Globus pallidus (tissue), 1 donor: ENCODE measurements at places on chromosomes 13 and 19.
A peak's percentile ranks its signal among the peaks of the same experiment; 100 is the strongest.

DNA sequence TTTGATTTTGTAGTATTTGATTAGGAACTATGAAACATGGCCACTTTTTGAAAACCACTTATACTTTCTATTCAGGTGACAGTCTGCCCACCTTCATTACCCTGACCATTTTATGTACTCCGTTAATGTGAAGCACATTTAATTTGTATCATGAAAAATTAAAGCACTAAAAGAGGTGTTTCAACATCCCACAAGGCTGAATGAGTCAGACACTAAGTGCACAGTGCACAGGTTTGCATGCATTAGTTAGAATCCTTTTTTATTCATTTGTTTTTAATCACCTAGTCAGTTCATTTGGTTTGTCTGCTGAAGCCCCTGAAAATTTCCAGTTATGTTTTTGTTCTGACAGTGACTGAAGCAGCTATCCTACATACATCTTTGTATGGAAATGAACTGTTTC is 271.0 kb downstream of the SLITRK5 start:
- DNase-seq: no peak

DNA sequence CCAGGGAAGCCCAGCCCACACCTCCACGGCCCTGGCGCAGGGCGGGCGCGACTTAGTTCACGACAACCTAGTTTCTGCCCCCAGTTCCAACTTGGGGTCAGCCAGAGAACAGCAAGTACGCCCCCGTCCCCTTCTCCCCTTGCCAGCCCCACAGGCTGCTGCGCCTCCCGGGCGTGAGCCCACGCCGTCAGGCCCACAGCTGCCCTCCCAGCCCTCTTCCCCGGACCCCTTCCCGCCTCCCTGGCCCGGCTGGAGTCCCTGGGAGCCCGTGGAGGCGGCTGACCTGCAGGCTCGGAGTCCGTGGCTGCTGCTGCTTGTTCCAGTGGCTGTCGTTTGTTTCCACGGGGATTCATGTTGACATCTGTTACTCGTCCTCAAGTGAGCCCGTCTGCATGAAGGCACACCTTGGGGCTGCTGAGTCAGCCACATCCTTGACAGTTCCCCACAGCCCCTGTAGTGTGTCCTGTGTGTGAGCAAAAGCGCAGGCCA is 86.0 kb downstream of the ATP11A start:
- no peak for DNase-seq

GRCh38 chr13:19305434-19305833 is 123.8 kb upstream of the TUBA3C start:
- no peak for DNase-seq

DNA sequence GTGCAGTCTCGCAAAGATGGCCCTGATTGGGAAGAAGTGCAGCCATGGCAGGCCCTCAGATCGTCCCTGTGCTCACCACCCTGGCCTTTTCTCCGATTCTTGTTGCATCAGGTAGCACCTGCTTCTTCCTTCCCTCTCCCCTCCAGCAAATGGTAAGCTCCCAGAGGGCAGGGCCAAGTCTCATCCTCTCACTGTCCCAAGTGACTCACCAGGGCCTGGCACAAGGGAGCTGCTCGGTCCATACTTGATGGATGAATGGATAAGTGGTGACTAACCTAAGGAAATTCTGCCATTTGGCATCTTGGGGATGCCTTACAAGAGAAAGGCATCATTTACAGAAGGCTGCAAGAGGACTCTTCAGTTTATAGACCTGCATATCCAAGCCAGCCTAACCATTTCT is 84.9 kb downstream of the ZIC5 start:
- DNase-seq: no peak

- DNase-seq: no peak
Observed at GRCh38 chr13:73520566-73521289, 461.9 kb downstream of the KLF5 start.

- DNase-seq: no peak
Observed at GRCh38 chr13:41494202-41494601, 36.9 kb downstream of the RGCC start.

DNA sequence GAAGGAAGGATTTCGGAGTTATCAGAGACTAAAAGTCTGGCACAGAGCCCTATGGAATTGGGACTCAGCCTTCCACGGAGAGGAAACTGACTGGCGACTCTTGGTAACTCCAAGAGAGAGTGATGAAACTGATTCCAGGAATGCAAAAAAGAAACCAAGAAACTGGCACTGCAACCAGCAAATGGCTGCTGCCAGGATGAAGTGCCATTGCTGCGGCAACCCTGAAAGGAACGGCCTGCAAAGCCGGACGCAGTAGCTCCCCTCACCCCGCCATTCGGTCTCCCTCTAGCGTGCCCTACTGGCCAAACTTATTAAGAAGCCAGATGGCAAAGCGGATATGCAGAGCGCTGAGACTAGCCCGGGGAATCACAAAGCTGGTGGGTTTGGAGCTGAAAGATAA is 236.0 kb downstream of the PCDH9 start:
- peak; percentile 96 for DNase-seq

- no peak for DNase-seq
Observed at GRCh38 chr19:43572171-43572588, 3.1 kb downstream of the XRCC1 start.
